ENCODE measurements at places on chromosomes 12 and 14.

DNA sequence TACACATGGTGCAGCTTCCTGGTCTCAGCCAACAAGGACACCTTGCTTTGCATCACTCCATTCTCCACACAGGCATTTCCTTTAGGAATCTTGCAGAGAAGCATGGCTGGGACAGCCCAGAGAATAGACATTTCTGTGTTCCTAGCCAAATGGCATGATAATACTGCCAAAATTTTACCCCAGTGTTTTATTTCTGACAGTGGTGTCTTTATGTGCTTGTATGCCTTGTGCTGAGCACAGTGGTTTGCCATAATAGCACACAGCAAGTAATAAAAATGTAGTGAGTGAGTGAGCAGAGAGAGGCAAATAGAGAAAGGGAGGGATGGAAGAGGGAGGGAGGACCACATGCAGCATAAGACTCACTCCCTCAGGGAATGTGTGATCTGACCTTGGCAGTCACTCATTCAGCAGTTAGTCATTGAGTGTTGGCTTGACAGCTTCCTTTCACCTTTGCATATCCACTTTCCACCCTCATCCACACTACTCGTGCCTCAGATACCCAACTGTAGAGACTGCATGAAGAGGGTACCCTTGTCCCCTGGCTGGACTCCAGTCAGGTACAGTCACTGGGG lies 212.8 kb upstream of the CCDC196 start:
- DNase-seq = no peak

GRCh38 chr14:25588751-25589150 lies 538.8 kb upstream of the STXBP6 start:
- DNase-seq = no peak

- no peak for DNase-seq
Observed at GRCh38 chr12:113065126-113066007, 8.8 kb downstream of the DTX1 start.

- no peak for DNase-seq
Observed at GRCh38 chr14:89775151-89775550, 179.4 kb downstream of the EFCAB11 start.

GRCh38 chr12:111458546-111459172 lies 52.9 kb downstream of the SH2B3 start:
- DNase-seq = no peak

GRCh38 chr12:52870361-52871290 lies 21.8 kb upstream of the KRT78 start:
- peak; percentile 62 for DNase-seq

DNA sequence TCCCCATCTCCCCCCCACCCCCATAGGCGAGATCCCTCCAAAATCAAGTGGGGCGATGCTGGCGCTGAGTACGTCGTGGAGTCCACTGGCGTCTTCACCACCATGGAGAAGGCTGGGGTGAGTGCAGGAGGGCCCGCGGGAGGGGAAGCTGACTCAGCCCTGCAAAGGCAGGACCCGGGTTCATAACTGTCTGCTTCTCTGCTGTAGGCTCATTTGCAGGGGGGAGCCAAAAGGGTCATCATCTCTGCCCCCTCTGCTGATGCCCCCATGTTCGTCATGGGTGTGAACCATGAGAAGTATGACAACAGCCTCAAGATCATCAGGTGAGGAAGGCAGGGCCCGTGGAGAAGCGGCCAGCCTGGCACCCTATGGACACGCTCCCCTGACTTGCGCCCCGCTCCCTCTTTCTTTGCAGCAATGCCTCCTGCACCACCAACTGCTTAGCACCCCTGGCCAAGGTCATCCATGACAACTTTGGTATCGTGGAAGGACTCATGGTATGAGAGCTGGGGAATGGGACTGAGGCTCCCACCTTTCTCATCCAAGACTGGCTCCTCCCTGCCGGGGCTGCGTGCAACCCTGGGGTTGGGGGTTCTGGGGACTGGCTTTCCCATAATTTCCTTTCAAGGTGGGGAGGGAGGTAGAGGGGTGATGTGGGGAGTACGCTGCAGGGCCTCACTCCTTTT lies 2.7 kb downstream of the GAPDH start:
- DNase-seq = no peak

GRCh38 chr12:93113317-93114006 lies 184.4 kb upstream of the EEA1 start:
- DNase-seq = no peak

DNA sequence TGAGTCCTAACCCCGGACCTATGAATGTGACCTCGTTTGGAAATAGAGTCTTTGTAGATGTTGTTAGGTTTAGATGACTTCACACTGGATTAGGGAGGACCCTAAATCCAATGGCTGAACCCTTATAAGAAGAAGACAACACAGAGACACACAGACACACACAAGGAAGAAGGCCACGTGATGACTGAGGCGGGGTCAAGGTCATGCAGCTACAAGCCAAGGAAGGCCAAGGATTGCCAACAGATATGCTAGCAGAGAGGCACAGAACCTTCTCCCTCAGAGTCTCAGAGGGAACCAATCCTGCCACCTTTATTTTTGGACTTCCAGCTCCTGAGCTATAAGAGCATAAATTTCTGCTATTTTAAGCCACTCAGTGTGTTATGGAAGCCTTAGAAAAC lies 31.8 kb downstream of the LTBP2 start:
- DNase-seq = no peak

Measured in activated T-helper 1 cell treated with anti-CD3 and anti-CD28 coated beads, Interleukin-2, amount 50 U/mL, for 16 hours (primary cell).